ENCODE measurements at places on chromosomes 5 and 9.

DNA sequence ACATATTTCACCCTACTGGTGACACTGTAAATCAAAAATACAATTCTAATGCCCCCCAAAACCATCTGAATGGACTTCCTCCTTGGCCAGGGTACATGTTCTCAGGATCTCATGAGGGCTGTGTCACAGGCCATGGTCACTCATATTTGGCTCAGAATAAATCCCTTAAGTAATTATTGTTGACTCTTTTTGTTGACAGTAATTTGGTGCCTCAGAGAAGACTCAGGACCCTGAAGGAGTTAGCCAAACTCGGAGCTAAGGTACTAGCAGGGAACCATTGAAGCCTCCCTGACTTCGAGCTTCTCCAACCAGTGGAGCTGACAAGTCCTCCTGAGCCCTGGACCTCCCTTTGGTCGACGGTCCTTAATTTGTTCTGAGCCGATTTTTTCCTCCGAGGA, 51.2 kb upstream of the SNAPC3 start:
- no peak for DNase-seq

DNA sequence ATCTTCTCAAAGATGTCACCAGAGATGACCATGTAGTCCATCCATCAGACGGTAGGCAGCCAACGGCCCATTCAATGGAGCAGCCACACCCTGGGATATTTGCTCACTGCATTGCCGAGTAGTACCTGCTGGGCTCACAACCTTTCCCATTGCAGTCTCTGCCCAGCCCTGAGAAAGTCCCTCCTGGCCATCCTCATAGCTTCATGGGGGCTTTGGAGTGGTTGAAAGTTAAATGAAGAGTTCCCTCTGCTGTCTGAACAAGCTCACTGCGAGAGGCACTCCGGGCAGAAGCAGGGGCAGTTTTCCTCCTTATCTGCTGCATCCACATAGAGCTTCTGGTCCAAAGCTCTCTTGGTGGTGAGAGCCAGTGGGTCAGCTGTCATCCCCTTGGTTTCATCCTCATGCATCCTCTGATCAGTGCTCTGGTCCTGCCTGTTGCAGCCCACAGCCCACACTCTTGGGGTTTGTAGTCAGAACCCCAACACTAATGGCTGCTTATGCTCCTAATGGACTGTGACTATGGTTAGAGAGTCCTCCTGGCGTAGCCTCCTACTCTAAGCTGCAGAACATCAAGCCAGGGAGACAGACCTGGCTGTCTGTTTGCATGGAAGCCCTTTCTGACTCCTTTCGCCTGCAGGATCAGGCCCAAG, 23.3 kb downstream of the TNFSF8 start:
- DNase-seq = peak; percentile 96

DNA sequence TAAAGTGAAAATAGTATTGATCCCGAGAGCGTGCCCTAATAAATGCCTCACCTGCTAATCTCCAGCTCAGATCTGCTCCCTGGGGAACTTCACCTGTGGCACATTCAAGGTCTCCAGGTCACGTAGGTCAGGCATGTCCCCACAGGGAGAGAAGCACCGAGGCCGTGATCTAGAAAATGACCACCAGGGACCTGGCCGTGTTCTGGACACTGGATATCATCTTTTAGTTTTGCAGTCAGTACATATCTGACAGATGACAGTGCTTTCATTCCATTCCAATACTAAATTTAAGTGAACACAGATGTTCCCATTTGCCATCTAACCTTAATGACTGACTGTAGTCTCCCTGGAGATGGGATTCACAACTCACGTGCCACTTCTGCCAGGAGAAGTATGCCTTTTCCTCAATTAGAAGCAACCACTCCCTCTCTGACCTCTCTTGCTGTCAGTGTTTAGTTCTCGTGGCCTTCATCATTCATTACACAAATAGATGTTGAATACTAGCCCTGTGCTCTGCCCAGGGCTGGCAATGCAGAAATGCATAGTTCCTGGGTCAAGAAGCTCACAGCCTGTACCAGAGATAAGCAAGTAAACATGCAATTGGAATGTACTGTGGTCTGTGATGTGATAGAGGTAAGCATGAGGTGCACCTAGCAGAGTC, 276.5 kb downstream of the NTRK2 start:
- DNase-seq = no peak

GRCh38 chr5:39104221-39104620, 30.0 kb upstream of the RICTOR start:
- DNase-seq = no peak

DNA sequence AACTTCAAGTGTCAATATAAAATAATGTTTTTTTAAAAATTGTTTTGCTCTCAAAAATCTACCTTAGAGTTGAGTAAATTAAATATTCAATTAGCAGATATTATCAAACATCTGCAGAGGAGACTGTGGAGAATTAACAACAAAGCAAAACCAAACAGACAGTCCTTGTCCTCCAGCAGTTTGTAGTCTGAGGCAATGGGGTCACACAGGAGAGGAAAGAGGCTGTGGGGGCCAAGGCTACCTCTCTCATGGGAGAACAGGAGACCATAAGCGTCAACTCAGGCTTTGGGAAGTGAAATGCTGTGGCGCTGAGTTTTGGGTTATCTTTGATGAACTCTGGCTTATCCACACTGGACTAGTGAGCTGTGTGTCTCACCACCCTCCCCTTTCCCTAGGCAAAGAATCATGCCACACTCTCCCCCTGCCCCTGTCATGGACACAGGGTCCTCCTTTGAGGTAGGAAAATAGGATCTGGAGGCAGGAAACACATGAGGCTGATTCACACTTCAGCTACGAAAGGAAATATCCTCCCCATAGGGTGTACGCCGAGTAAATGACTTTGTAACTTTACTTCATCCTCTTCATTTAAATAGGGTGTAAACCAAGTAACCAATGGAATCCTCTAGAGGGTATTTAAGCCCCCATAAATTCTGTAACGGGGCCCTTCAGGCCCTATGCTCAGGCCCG, 152.7 kb downstream of the FSTL4 start:
- no peak for DNase-seq

- peak; percentile 76 for DNase-seq
Measured at GRCh38 chr5:72280581-72281069, 39.4 kb downstream of the MRPS27 start.

- no peak for DNase-seq
Measured at GRCh38 chr9:89410022-89410421, 87.9 kb downstream of the SEMA4D start.

DNA sequence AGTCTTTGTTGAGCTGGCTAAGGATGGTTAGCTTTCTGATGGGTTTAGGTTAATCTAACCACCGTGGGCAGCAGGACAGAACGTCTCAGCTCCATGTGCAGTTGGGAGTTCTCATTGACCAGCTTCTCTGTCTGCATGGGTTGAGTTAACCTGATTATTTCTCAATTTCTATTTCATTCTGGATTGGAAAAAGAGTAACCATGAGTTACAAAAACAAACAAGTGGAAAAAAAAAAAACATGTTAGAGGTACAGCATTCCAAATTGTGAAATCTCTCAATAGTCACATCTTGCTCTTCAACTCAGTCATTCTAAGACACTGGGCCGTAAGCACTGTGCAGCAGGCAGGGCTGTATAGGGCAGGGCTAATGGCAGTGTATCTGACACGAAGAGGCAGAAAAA, 343.7 kb upstream of the KLF4 start:
- no peak for DNase-seq

DNA sequence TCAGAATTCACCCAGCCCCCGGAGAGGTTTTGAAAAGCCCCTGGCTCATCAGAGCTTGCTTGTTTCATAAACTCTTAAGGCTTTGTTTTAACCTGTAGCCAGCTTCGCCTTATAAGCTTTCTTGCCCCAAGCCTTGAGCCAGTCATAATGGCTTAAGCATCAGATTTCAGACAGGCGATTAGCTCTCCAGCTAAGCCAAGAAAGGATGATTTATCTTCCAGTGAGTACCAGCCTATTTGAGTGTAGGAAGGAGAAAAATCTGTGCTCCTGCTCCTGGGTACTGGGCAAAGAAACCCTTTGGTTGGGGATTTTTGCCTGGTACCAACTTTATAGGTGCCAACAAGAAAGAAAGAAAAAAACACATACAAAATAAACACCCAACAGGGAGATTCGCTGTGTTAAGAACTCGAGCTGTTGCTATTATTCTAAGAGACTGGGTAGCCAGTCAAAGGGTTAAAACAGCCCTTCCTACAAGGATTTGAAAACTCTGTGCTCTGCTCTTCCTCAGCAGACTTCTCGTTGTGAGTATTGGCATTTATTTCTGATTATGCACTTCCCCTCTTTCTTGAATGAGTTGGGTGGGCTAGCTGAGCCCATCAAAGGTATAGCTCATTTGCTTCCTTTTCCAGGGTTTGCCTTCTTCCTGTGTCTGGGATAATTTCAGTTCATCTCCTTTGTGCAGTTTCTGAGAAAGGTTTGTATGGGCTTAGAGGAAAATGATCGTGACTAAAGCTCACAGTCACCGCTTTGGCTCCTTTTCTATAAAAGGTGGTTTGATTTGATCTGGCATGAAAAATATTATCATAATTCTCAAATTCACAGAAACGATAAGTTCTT, 157.2 kb upstream of the DMRT1 start:
- peak; percentile 76 for DNase-seq

DNA sequence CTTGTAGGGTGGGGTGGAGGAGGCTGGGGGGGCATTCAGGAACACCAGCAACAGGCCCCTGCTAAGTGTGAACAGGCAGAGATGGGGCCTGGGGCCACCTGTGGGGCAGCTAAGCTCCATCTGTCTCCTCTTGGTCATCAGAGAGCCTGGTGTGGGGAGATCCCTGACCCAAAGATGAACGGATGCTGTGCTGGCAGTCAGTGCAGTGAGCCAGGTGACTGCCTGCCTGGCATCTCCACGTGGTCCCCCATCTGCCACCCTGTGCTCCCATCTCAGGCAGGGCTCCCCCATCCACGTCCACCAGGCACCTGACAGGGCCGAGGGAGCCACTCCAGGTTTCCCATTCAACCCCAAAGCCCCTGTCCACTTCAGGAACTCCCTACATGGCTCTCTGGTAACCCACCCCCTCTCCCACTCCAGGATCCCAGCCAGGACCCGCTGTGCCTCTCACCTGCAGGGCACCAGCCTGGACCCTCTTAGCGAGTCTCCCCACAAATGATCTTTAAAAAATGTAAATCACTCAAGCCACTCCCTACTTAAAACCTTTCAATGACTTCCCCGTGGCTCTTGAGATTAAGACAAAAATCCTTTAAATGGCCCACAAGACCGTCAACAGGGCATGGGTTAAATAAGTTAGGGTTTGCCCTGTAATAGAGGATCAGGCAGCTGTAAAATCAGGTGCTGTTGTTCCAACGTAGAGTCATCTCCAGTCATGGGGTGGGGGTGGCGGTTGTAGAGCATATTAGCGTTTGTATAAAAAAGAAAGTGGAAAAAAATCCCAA, 60.8 kb downstream of the LMX1B start:
- no peak for DNase-seq

DNA sequence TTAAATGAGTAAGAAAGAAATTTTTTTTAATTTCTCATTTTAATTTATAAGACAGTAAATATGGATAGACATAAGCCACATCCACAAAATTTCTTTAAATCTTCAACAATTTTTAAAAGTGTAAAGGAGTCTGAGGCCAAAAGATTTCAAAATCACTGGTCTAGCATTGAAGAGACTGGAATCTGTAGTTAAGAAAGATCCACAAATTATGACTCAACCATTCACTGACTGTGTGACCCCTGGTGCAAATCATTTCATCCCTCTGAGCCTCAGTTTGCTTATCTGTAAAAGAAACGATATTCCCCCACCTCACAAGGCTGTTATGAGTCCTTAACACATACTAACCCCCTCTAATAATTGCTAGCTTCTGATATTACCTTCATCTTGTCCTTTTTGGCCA, 98.5 kb downstream of the EBF1 start:
- DNase-seq = no peak

GRCh38 chr5:40505031-40505430, 174.7 kb upstream of the PTGER4 start:
- no peak for DNase-seq

GRCh38 chr5:600886-601541, 11.1 kb upstream of the CEP72 start:
- DNase-seq = no peak

DNA sequence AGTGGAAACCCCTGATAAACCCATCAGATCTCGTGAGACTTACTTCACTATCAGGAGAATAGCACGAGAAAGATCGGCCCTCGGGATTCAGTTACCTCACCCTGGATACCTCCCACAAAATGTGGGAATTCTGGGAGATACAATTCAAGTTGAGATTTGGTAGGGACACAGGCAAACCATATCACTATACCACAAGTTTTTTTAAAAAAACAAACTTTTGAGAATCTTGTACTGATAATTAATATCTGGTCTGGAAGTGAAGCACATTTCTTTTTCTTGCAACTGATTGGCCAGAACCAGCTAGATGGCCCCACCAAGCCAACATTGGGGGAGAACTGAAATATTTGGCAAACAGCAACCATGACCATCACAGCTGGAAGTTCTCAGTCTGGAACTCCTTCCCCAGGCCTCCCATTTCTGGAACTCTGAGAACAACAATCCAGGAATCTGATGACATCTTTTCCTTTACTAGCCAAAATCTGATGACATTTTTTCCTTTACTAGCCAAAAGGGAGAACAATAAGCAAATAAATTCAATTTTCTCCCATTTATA, 51.8 kb upstream of the CDKN2B start:
- DNase-seq = no peak

GRCh38 chr9:78972303-78972999, 599.3 kb upstream of the TLE4 start:
- DNase-seq = peak; percentile 9

DNA sequence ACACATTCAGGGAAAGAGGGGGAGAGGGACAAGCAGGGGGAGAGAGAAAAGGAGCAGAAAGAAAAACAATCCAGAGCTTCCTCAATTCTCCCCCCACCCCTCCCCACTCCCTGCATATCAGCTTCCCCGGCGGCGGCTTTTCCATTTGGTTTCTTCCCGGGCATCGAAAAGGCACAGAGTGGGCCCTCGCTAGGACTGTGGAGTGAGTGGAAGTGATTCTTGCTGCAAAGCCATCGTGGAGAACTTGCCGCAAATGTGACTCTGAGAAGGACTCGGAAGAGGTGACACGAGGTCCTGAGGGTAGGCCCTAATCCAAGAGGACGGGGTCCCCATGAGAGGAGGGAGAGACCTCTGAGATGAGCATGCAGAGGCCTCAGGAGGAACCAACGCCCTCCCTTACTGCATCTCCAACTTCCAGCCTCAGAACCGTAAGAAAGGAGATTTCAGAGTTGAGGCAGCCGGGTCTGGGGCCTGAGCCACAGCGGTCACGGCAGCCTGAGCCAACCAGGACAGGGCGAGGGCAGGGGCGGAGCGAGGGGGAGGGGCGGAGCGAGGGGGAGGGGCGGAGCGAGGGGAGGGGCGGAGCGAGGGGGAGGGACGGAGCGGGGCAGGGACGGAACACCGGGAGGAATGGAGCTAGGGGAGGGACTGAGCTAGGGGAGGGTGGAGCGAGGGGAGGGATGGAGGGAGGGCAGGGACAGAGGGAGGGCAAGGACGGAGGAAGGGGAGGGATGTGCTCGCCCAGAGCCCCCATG, 21.2 kb upstream of the SARDH start:
- no peak for DNase-seq
